ENCODE measurements at places on chromosomes 12 and 14.

DNA sequence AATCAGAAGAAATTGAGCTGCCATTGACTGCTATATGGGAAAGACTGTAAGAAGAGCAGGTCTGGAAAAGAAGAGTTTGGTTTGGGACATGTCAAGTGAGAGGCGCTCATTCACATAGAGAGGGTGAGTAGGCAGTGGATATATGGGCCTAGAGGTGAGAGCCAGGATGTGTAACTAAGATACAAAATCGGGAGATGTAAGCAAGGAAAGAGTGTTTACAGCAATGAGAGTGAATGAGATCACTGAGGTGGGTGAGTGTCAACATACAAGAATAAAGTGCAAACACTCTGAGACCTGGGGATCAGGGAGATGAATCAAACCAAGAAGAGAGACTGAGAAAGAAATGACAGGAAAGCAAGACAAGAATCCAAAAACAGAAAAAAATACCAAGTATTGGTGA is 58.0 kb upstream of the RTRAF start:
- no peak for DNase-seq

DNA sequence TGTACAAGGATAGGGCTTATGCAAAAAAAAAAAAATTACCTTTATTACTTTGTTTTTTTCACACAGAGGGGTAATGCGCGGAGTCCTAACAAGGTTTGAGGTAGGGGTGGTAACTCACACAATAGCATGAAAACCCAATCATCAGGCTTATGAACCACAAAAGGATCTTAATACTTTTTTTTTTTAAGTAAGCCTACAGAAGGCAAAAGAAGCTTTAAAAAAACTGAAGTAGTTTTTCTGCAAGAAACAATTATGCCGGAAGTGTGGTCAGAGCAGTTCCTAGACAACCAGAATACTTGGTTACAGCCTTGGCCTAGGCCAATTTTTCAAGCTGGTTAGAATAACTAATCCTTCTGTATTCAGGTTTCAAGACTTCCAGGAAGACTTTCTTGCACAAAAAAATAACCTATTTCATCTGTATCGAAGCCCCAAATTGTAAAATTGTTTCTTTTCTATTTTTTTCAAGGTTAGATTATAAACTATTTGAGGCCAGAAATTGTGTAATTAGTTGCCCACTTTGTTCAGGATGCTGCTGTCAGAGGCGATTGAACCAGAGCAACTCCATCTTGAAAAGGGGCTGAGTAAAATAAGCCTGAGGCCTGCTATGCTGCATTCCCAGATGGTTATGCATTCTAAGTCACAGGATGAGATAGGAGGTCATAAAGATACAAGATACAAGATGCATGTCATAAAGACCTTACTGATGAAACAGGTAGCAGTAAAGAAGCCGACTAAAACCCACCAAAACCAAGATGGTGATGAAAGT is 1.8 kb upstream of the GNS start:
- DNase-seq = no peak

DNA sequence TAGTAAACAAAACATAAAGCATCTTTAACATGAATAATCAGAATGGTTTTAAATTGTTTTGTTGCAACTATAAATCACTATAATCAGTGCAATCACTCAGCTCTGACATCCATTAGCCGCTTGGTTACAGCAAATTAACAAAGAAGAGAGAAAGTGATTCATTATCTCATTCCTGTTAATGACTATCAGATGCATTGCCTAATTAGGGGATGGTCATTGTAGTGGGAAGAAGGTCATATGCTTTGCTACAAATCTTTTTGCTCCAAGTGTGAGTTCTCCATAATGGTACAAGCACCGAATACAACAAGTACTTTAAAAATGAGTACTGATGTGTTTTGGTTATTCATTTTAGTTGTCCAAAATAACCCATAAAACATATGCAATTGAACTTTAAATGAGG is 272.0 kb downstream of the AKAP6 start:
- DNase-seq = no peak

GRCh38 chr14:64707661-64708060 is 3.4 kb downstream of the PLEKHG3 start:
- DNase-seq = peak; percentile 49

DNA sequence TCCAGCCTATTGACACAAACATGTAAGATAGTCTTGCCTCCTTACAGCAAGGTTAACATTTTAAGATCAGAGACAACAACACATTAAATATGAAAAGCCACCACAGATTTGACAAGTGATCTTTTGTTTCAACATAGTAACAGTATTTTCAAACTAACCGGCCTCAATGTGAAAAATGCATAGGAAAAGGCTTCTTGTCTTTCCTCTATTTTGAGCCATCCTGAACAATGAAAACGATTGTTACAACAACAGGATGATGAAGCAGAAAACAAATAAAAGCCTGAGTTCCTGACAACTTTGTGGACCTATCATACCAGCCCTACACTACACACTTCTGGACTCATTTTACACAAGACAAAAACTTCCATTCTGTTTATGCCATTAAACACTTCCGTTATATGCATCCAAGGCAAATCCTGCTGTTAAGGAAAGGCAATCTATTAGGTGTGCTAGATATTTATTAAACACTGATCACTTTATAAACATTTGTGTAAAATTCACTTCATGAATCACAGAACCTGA is 37.3 kb downstream of the BAZ1A start:
- no peak for DNase-seq

- DNase-seq = no peak
These were observed 566.3 kb upstream of the NOVA1 start for GRCh38 chr14:27164139-27164538.

DNA sequence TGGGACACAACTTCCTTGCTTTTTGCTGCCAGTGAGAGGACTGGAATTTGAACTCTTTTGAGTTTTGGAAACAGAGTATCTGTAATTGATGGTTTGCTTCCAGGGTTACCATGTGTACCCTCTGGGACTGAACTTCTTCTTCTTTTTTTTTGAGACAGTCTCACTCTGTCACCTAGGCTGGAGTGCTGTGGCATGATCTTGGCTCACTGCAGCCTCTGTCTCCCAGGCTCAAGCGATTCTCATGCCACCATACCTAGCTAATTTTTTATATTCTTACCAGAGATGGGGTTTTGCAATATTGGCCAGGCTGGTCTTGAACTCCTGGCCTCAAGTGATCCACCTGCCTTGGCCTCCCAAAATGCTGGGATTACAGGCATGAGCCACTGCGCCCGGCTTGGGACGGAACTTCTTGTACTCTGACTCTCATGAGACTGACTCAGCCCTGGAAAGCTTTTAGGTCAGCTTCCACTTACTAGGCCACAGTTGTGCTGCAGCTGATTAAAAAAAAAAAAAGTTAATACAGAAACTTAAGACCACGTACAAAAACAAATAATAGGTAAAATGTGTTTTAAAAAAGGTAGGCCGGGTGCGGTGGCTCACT is 15.8 kb downstream of the SEL1L start:
- peak; percentile 16 for DNase-seq

- no peak for DNase-seq
These were observed 19.0 kb upstream of the CLEC4E start for GRCh38 chr12:8559676-8560075.

DNA sequence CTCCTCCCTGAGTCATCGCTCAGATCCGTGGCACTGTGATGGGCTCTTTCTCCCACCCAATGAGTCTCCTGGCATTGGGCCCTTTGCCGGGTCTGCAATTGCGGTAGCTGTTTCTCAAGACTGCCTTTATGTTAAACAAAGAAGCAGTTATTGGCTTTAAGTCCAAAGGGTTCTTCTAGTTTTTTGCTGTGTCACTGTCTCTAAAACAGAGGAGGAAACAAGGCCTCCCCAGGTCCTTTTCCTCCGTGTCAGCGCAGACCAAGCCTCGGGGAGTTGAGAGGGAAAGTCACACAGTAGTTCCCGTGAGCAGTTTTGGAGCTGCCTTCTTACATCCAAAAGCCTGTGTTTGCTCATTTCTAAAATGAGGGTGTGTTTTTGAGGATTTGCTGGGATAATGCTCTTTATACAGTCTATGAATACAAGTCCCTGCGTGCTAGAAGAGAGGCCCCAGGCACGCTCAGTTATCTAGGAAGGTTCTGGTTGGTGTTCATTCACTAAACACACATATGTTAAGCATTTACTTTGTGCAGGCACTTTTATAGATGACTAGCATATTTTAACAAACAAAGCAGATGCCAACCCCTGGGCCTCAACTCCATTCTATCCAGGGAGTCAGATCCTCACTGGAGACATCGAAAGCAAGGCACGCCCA is 126.0 kb upstream of the PZP start:
- no peak for DNase-seq

GRCh38 chr12:53659571-53659981 is 16.3 kb downstream of the ATP5MC2 start:
- DNase-seq = peak; percentile 15

DNA sequence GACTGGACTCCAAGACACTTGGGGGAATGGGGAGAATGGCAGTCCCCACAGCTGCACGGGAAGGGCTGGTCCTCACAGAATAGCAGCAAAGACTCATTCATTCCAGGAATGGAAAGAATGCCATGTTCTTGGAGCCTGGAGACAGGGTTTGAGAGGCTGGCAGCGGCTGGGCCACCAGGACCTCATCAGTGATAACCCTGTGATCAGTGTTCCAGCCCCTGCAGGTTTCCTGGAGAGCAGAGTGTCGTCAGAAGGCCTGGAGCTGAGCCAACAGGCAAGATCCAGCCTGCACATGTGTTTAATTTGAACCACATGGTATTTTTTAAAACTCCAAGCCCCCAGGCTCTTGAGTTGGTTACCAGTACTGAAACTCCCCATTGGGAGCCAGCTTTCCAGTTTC is 11.3 kb downstream of the BDKRB1 start:
- peak; percentile 75 for DNase-seq

- DNase-seq = peak; percentile 85
These were observed 16.0 kb upstream of the SELPLG start for GRCh38 chr12:108649669-108650068.

- DNase-seq = no peak
These were observed 39.6 kb downstream of the WIF1 start for GRCh38 chr12:65081496-65081895.

DNA sequence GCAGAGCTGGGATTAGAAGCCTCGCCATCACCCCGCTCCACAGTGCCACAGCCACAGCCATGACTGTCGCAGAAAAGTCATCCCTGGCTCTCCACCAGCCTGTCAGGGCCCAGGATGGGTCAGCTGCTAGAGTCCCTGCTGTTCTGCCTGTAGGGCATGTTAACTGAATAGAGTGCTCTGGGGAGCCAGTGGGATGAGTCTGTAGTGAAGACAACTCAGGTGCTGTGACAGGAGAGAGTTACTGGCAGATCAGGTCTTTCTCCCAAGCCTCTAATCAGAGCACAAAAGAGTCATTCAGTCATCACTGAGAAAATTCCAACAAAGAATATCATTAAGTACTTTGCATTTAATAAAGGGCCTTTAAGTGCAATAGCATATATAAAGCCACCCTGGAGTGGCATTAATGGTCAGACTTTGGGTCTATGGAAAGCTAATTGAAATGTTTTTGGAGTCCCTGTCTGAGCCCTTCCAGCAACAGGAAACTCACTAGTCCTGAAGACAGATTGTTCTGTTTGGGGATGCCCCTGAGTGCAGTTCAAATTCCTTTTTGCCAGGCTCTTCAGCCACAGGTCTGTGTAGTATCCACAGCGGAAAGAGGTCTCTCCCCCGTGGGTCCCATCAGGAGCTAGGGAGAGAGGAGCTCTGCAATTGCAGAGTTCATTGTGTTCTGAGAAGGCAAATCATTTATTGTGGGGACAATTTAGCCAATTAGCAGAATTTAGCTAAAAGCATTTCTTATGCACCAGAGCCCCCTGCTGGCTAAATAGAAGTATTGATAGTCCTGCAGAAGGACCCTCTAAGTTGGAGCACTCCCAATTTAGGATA is 45.2 kb upstream of the C14orf132 start:
- DNase-seq = peak; percentile 68

- DNase-seq = no peak
These were observed 70.7 kb upstream of the GALNT9 start for GRCh38 chr12:132400011-132400641.

GRCh38 chr12:131537267-131537958 is 173.5 kb upstream of the SFSWAP start:
- peak; percentile 4 for DNase-seq

DNA sequence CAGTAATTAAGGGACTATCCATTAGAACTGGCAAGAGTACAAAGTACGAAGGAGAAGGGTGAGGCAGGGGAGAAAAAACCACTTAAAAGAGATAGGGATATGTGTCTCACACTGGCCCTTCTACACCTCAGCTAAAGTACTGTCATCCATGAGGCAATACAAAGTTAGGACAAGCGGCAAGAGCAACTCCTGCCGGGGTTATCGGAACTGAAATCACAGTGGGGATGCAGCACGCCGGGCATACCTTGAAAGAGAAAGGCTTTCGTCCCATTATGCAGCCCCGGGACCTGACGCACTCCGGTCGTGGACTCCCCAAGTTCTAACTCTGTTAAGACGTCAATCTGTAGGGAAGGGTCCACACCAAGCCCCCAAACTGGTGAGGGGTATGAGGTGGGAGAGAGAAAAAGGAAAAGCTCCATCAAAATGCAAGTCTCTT is 1.1 kb downstream of the NELL2 start:
- DNase-seq = peak; percentile 9

- DNase-seq = no peak
These were observed 100.0 kb downstream of the PAPOLA start for GRCh38 chr14:96602186-96602585.

GRCh38 chr12:80412343-80412953 is 31.6 kb upstream of the PTPRQ start:
- peak; percentile 29 for DNase-seq

DNA sequence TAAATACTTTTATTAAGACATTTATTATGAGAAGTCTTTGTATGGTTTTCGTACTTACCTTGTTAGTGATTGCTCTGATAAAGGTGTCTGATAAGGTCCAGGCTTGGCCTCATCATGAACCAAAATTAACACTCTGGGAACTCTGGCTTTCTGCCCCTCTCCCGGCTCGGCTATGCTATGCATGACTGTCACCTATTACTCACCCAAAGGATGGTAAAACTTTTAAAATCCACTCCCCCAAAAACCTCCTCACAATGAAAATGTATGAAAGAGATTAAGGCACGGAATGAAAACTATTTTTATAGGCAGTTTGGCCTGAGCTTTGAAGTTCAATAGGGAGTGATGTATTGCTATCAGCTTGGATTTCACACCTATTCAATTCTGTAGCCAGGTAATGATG is 217.3 kb upstream of the TBX3 start:
- no peak for DNase-seq

DNA sequence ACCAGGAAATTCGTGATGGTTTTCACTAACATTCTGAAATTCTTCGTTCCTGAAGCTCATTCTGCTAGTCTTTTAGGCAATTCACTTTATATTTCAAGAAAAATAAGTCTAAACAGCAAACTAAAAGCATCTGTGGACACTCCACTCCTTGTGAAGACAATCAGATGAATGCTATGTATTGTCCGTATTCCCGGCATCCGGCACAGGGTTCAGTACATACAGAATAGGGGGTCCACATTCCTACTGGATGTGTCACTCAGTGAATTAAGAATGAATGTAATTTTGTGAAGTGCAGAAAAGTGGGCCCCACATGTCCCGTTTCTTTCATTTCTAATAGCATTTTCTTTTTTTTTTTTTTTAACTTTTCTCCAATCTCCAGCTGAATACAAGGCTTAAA is 241.3 kb downstream of the GRIN2B start:
- no peak for DNase-seq

- DNase-seq = no peak
These were observed 250.2 kb upstream of the GRIP1 start for GRCh38 chr12:66929121-66929520.

Data from AG20443 (cell line).